ENCODE measurements at places on chromosomes 6 and 20.
A peak's percentile ranks its signal among the peaks of the same experiment; 100 is the strongest.

GRCh38 chr6:163651915-163652668 lies 237.6 kb downstream of the QKI start:
- DNase-seq, result no peak

- no peak for DNase-seq
These were observed 19.3 kb downstream of the SULF2 start for GRCh38 chr20:47765691-47766594.

DNA sequence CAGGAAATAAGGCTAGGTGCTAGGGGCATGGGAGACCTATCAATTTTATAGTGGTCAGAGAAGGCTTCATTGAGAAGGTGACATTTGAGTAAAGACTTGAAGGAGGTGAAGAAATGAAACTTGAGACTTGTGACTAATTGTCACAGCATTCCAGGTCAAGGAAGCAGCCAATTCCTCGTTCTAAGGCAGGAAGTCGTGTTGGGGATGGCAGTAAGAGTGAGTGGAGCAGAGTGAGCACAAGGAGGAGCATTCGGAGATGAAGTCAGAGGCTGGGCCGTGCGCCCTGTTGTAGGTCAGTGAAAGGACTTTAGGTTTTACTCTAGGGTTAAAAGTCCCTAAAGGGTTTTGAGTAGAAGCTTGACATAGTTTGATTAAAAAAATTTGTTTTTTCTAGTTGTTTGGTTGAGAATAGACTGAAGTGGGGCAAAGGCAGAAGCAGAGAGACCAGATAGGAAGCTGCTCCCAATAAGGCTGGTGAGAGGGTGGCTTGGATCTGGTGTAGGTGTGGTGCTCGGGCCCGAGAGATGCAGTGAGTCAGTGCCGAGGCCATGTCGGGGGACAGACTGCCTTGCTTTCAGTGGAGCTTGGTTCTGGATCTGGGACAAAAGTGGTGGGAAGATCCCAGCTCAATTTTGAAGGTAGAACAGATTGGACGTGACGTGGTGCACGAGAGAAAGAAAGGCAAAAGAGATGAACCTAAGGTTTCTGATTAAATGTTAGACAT lies 2.6 kb upstream of the RSPH3 start:
- DNase-seq, result no peak

DNA sequence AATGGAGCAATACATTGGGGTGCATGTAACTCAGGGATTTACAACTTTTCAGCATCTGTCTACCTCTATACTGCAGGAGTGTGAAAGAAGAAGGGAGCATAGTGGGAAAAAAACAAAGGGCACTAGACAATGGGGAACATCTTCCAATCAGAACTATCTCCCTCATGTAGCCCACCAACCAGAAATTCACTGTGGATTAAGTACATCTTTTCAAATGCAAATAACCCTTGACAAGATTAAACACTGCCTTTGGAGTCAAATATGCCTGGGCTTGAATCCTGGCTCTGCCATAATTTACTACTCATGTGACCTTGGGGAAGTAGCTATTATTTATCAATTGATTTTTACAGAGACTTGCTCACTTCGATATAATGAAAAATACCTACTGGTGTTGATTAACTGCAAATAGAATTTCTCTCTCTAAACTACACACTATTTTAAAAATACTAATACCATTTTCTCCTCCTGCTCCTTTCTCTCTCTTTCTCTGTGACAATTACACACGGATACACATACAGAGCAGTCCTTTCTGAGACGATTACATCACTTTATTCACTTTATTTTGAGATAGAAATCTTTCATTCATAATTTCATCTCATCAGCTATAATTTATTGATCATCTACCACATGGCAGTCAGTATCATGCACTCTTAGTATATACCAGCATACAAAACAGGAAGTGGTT lies 783.7 kb downstream of the FRK start:
- DNase-seq, result no peak

DNA sequence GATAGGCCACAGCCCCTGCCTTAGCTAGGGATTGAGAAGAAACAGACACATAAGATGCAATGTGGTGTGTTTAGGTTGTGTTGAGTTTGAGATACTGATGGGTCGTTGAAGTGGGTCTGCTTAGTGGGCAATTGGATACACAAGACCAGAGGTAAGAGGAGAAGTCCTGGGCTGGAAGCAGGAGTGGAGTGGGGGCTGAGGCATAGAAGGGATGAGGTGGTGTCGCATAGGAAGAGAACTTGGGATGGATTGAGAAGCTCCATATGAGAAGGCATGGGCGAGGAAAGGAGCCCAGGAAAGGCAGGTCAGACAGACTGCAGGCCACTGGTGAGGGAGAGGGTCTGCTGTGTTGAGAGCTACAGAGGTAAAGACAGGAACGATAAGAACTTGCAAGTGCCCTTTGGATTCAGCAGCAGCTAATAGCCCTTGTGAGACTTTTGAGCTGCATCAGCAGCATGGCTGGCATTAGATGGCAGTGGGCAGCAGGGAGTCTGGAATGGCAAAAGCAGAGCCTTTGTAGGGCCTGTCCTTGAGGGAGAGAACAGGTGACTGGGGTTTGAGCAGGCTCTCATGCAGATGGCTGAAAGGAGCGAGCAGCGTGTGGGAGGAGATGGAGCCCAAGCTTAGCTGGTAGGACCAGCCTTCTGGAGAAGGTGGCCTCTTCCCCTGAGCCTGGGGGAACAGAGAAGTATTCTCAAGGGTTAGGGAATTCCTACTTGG lies 33.2 kb downstream of the PLCG1 start:
- DNase-seq, result no peak

- DNase-seq, result no peak
These were observed 219.2 kb downstream of the C6orf118 start for GRCh38 chr6:165090242-165090641.

DNA sequence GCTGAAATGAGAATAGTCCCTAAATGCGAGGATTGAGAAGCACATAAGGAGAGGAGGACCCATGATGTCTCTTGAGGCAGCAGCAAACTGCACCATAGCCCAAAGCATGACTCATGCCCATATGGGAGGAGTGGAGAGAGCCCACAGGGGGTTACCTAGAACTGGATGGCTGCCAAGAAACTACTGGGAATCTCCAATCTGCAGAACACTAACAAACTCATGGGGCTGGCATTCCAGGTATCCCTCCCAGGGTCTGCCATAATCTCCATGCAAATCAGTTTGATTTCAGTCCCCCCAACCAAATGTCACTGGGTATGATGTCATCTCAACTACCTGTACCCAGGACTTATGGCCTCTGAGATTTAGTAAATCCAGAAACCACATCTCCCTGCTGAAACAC lies 410.5 kb downstream of the PTPRT start:
- no peak for DNase-seq

GRCh38 chr6:88870717-88871330 lies 92.6 kb downstream of the RNGTT start:
- DNase-seq, result peak; percentile 27

DNA sequence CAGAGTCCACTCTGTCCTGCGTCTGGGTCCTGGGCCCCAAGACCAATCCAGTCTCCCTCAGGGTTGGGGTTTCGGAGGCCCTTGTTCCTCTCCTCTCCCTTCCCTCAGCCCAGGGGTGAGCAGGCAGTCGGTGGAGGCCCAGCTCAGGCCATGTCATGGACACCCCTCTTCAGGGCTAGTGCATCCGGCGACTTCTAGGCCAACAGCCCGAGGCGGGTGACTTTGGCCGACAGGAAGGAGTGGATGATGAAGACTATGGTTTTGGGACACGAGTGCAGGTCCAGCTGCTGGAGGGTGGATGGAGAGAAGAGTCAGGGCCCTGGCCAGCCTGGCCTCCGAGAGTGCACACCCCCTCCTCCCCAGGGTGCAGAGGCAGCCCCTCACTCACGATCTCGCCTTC lies 7.0 kb upstream of the CDK5RAP1 start:
- DNase-seq, result no peak

DNA sequence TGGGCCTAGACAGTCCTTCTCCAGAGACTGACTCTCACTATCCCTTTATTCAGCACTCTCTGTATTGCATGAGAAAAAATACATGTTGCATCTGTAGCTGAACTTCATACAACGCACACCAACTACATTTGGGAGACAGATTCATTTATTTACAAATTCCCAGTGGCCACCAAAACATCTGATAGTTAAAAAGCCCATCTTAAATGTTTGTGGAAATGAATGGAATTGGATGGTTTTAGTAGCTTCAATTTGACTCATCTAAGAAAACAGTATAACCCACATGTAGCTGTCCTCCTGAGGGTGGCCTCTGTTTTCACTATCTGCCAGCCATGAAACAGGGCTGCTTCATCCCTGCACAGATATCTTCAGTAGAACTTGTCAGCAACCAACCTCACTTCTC lies 116.3 kb downstream of the PCSK2 start:
- DNase-seq, result no peak

- no peak for DNase-seq
These were observed 117.8 kb downstream of the SLC23A2 start for GRCh38 chr20:4883546-4883945.

DNA sequence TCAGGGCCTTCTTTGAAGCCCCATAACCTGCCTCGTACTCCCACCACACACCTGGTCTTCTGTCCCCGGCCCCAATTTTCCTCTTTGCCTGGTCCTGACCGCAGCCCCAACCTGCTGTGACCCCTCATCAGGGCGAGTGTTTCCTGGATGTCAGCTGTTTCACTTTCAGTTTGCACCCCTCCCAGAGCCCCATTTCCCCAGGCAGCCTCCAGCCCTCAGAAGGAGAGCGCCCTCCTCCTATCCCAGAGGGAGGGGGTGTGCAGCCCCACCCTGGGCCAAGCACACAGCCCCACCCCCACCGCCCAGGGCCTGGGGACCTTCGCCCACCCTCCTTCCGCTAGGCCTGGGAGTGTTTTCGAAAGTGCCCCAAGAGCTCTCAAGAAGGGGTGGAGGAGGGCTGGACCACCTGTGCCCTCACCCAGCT lies 1.5 kb downstream of the BAK1 start:
- DNase-seq, result no peak

DNA sequence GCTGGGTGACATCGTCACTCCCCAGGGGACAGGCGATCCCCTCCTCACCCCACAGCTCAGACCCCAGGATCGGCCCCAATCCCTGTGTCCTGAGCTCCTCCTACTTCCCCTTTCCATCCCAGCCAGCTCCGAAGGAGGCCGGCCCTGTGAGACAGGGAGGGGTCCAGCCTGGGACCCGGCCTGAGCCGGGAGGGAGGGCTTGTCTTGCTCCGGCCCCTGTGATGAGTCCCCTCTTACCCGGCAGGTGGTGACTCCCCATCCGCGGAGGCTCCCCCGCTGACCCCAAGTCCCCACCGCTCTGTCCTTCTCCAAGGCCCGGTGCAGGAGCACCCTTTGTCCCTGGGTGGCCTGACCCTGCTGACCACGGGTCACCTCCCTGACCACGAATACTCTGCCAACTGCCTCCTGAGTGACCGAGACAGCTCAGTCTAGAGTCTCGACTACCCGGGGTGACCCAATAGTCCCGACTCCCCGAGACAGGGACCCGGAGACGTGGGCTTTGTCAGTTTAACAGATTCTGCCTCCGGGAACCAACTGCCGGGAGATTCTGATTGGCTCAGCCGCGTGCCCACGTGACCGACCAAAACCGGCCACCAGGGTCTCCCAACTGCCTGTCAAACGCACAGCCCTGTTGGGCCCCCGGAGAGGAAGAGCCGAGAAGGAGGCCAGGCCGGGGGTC lies 187.4 kb upstream of the PROKR2 start:
- DNase-seq, result no peak

GRCh38 chr6:2626401-2626800 lies 124.3 kb downstream of the MYLK4 start:
- no peak for DNase-seq

DNA sequence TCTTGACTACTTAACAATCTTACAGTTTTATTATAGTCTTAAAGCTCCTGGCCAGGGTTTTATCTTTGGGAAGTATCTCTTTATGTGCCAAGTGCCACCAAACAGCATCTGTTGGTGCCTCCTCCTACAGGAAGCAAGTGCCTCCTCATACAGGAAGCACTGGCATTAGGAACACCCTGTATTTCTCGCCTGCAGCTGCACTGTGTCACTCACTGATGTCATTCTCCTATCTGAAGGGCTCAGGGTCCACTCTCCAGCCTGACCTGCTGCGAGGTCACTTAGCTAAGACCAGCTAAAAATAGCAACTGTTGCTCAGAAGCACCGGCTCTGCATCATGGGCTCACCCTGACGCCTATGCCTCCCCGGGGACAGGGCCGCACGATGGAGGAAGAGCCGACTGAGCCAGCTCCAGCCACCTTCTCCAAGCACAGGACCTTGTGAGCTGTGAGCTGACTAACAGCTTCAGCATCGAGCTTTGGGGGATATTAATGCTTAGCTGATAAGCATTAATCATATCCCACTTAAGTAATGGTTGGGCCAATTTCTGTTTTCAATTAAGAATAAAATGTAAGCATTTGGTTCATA lies 66.3 kb upstream of the CD93 start:
- no peak for DNase-seq

- no peak for DNase-seq
These were observed 14.8 kb downstream of the ITPA start for GRCh38 chr20:3223994-3224680.

DNA sequence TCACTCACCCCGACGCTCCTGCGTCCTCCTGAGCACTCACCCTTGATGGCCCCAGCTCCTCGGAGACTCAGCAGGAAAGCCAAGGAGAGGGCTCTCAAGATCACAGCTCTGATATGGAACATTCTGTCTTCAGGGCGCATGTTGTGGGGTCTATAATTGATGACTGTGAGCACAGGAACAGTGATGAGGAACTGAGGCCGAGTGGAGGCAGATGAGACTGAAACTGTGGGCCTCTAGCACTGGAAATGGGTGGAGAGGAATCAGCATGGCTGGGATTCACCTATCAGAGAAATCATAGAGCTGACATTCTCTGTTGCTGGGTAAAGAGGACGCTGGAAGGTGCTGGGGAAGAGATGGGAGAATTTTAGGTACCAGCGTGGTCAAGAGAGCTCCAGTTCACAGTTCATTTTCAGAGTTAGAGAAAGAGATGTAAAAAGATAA lies at the start of gene HLA-DPA1:
HLA-DPA1 (minus strand) TSS at position 219 of the 441 bp plus-strand sequence.
- no peak for DNase-seq

- no peak for DNase-seq
These were observed 79.0 kb upstream of the GMDS start for GRCh38 chr6:2324166-2324953.

- no peak for DNase-seq
These were observed 121.0 kb downstream of the MRPL14 start for GRCh38 chr6:44006123-44006871.

All from COLO829 (cell line).